Stimulated activated CD8-positive, alpha-beta memory T cell treated with anti-CD3 and anti-CD28 coated beads, Interleukin-4, amount 100 ng/mL, for 48 hours (primary cell): ENCODE measurements at places on chromosomes 2 and 18.

DNA sequence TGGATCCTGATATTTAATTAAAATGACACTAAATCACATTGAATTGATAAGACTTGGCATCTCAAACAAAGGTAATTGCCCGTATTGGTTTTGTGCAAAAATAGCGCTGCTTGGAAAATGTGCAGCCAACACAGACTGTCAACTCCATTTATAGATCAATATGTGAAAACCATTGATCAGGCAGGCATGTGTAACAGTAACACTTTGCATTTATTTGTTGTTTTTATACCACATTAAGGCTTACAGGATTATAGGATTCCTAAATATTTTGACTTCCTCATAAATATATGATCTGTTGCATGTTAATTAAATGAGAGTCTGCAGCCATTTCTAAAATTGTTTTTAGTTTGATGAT is 30.2 kb downstream of the ARHGAP15 start:
- DNase-seq: no peak

GRCh38 chr2:230664844-230665243 is 47.8 kb upstream of the CAB39 start:
- no peak for DNase-seq

- no peak for DNase-seq
Observed at GRCh38 chr18:57083485-57083884, 63.4 kb upstream of the BOD1L2 start.

DNA sequence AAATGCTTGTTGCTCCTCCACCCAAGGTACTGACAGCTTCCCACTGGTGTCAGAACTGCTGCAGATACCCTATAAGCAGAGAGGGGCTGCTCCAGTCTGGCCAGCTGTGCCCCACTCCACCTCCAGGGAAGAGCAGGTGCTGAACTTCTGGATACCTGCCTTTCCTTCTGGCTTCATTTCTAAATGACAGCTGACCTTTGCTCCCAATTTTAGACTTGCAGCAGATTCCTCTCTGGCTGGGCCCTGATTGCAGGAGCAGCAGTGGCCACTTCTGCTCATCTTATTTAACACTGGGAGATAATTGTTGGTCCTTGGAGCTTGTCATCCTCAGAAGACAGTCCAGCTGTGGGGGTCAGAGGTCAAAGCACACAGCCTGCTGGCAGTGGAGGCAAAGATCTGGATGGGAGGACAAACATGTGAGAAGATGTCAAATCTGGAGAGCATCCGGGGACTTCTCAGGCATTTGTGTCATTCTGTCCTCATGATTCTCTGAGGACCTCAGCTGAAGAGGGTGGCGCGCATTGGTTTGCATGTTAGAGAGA is 38.9 kb downstream of the SETBP1 start:
- no peak for DNase-seq

GRCh38 chr18:32769071-32769585 is 3.7 kb downstream of the KLHL14 start:
- no peak for DNase-seq

DNA sequence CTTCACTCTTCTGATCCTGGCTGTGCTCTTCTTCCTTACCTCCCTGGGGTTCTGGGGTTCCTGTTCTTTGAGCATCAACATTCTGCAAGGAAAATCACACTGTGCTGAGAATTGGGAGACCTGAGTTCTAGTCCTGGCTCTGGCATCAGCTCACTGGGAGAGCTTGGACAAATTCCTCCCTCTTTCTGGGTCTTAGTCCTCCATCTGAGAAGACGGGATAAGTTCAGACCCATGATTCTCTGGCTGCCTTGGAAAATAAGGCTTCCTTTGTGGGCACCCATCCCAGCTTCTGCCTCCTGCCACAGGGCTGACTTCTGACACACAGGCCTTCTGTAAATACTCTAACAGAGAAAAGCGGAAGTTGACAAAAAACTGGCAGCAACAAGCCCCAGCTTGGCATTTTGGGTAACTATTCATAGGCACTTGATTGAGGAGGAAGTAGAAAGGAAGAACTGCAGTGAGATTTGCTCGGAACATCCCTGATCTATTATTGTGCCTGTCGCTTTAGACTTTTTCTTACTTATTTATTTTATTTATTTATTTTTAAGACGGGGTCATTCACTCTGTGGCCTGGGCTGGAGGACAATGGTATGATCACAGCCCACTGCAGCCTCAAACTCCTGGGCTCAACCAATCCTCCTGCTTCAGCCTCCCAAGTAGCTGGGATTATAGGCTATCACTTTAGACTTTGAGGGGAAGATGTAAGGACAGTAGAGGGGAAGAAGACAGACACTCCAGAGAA is 7.9 kb downstream of the PCBP1 start:
- DNase-seq: no peak

GRCh38 chr18:33711514-33711913 is 133.5 kb downstream of the ASXL3 start:
- no peak for DNase-seq
